ENCODE measurements at places on chromosomes 16 and 17. TPM values are rescaled to one million over a fixed set of nuclear protein-coding genes. Genes with fewer than 3 reads are reported as not detected.

- H3K4me1 ChIP-seq = peaks cover 51% of the 10 kb centered on the region
- no peak for DNase-seq
- no peak overlapping the region for H3K27ac ChIP-seq
- no peaks in the 10 kb centered on the region for H3K36me3 ChIP-seq
- no peaks in the 10 kb centered on the region for H3K27me3 ChIP-seq
Observed at GRCh38 chr17:57550668-57551315, 194.3 kb downstream of the CCDC182 start.

DNA sequence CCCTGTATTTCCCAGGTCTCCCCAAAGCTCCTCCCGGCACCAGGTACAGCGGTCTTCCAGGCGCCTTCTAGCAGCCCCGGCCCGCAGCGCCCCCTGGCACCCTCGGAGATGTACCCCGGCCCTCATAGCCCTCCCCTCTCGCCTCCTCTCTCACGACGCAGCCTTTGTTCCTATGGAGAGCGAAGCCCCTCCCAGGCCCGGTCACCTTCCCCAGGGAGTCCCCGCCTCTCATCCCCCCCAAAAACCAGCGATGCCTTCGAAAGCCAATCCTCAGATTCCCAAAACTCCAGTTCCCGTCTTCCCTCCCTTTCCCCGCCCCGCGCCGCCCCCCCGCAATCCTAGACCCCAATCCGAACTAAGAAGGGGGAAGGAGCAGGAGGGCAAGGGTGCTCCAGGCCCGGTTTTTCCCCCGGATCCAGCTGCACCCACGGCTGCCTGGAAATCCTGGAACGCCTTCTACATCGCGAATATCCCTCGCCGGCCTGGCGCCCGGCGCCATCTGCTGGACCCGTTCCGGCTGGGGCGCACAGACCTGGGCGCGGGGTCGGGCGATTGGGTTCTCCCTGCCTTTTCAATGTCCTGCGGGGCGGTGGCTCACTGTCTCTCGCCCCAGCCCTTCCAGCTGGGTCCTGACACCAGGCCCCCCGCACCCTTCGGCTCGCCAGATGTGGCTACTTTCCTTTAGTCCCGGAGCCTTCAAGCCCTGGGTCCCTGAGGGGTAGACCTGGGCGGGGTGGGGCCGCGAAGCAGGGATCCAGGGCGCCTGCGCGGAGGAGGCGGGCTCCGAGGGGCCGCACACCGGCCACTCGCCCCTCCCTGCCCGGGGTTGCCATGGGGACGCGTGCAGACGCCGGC is at the start of gene DNAH2:
DNAH2 (plus strand) TSS at position 844 of the 855 bp plus-strand sequence. CDS start 1,991 bp downstream, outside the sequence.
- DNase-seq = peak; percentile 84
- peaks cover 14% of the 10 kb centered on the region for H3K4me1 ChIP-seq
- no peak within 1 kb of the TSS for H3K4me3 ChIP-seq
- no peak within 1 kb of the TSS for H3K27ac ChIP-seq

DNA sequence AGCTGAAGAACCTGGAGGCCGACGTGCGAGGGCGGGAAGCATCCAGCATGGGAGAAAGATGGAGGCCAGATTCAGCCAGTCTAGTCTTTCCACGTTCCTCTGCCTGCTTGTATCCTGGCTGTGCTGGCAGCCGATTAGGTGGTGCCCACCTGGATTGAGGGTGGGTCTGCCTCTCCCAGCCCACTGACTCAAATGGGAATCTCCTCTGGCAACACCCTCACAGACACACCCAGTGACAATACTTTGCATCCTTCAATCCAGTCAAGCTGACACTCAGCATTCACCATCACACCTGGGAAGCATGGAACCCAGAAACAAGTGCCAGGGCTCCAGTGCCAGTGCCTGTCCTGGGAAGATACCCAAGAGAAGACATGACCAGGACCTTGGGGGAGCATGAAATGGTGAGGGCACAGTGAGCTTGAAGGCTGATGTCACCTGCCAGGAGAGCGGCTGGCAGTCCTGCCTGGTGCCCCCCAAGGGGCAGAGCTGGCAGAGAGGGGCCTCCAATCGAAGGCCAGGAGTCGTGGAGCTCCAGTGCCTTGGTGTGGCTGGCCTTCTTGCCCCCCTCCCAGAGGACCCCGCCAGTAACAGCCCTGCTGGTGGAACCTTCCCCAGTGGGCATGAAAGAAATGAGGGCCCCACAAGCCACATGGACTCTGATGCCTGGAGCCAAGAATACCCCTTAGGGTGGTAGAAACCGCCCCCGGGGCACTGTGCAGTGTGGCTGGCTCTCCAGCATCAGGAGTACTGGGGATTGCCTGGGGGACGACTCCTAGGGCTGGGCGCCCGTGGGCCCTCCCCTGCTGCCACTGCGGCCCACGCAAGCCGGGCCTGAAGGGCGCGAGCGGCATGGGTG is 643 bp upstream of the NPB start:
- H3K4me3 ChIP-seq = no peak overlapping the region
- peaks cover 4% of the 10 kb centered on the region for H3K27me3 ChIP-seq
- H3K27ac ChIP-seq = no peak overlapping the region
- no peaks in the 10 kb centered on the region for H3K36me3 ChIP-seq
- peaks cover 14% of the 10 kb centered on the region for H3K4me1 ChIP-seq

- no peak overlapping the region for H3K4me3 ChIP-seq
- no peak for DNase-seq
Observed at GRCh38 chr16:53142823-53143568, 88.2 kb downstream of the CHD9 start.

GRCh38 chr16:85605912-85606841 is 6.9 kb upstream of the GSE1 start:
- H3K4me1 ChIP-seq = peaks cover 19% of the 10 kb centered on the region
- no peak overlapping the region for H3K27ac ChIP-seq
- no peak for DNase-seq

DNA sequence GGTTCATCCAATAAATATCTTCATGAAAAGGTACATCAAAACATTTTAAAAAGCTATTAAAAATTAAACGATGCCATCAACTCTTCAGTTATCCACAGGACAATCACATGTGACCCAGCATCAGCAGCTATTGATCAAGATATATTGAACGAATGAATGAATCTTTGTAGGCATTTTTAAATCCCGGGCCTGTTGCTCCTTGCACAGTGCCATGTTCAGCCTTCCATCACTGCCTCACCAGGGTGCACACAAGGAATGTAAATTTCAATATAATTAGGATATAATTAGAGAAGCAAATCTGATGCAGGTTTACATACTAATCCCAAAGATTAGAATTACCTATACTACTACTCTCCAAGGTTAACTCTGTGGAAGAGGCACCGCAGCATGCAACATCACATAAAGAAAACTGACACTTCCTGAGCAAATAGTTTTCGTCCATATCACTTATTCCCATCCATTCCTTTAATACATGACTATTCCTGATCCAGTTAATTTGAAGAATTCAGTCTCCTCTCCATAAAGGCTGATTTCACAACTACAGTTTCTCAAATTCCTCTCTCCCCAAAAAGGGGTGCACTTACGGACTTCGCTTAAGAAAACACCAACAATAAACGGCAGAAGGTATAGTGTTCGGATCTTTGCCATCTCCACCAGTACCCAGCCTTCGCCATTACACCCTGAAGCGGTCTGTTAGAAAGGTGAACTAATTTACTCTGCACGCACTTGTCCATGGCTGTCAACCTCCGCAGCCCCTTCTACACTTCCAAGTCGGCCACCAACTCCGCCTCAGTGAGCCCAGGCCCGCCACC is 938 bp downstream of the NCOR1 start:
- H3K27ac ChIP-seq = peak overlapping the region; percentile 96
- no peaks in the 10 kb centered on the region for H3K36me3 ChIP-seq
- peak overlapping the region; percentile 93 for H3K4me3 ChIP-seq
- peaks cover 18% of the 10 kb centered on the region for H3K4me1 ChIP-seq

DNA sequence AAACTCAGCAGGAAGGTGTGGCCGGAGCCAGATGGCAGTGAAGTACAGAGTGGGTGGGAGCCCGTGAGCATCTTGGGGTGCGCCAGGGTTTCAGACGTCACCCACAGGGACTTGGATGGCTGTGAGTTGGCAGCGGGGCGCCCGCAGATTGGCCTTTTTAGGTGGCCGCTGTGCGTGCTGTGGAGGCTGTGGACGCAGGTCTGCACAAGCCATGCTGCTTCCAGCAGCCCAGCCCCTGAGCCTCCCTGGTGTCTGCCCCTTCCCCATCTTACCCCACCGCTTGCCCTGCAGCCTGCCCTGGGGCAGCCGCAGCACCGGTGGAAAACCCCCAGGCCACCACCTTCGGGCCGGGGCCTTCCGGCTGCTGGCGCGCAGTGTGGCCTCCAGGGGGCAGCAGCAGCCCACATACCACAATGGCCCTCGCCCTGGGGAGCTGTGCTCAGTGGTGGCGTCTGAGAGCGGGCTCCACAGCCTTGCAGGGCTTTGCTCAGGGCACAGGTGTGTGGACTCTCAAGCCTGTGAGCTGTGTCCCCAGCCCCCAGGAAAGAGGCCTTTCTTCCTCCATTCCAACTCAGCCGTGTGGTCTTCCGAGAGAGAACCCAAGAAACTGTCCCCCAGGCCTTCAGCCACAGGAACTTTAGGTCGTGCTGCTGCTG is 11.8 kb downstream of the ENDOV start:
- DNase-seq = peak; percentile 83
- no peak overlapping the region for H3K4me3 ChIP-seq
- no peaks in the 10 kb centered on the region for H3K36me3 ChIP-seq

- no peaks in the 10 kb centered on the region for H3K27me3 ChIP-seq
- H3K4me1 ChIP-seq = no peaks in the 10 kb centered on the region
- H3K36me3 ChIP-seq = no peaks in the 10 kb centered on the region
- no peak overlapping the region for H3K27ac ChIP-seq
- H3K4me3 ChIP-seq = no peak overlapping the region
- no peak for DNase-seq
Observed at GRCh38 chr17:78449983-78450595, 71.6 kb downstream of the PGS1 start.

GRCh38 chr17:37168731-37169353 is 206.9 kb upstream of the C17orf78 start:
- no peaks in the 10 kb centered on the region for H3K4me1 ChIP-seq
- no peak overlapping the region for H3K4me3 ChIP-seq
- H3K27ac ChIP-seq = no peak overlapping the region
- no peaks in the 10 kb centered on the region for H3K27me3 ChIP-seq
- no peaks in the 10 kb centered on the region for H3K36me3 ChIP-seq

- no peaks in the 10 kb centered on the region for H3K36me3 ChIP-seq
- no peak for DNase-seq
- H3K4me3 ChIP-seq = no peak overlapping the region
- no peak overlapping the region for H3K27ac ChIP-seq
- peaks cover 10% of the 10 kb centered on the region for H3K4me1 ChIP-seq
Observed at GRCh38 chr16:67868290-67868689, 4.6 kb upstream of the EDC4 start.

DNA sequence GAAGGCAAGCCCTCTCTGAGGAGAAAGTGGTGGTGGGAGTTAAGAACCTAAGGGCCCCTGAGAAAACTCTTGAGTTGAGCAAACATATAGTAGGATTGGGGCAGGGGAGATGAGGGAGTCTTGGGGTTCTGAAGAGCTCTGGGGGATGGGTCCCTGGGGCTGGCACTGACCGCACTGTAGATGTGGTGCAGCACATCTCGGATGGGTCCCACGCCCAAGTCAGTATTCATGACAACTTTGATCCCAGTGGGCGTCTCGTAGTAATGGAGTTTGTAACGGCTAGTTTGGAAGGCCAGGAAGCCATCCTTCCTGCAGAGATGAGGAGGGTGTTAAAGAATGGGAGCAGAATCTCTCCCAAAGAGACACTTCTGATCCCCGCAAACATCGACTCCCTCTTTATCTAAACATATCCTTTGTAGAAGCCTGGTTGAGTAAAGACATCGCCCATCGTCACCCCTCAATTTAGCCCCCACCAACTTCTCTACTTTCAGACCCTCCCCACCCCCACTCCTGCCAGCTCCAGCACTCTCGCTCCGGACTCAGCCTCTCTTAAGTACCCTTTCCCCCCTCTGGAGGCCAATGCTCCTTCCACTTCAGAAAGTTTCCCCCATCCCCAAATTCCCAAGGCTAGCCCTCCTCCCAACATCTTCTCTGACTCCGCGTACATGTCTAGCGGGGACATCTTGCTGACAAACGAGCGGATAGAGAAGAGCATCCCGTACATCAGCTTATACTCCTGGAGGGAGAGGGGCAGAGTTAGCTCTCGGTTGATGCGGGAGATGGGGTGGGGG is 710 bp downstream of the TRAPPC1 start:
- H3K4me3 ChIP-seq = peak overlapping the region; percentile 80
- H3K36me3 ChIP-seq = no peaks in the 10 kb centered on the region
- peaks cover 19% of the 10 kb centered on the region for H3K4me1 ChIP-seq
- no peaks in the 10 kb centered on the region for H3K27me3 ChIP-seq

DNA sequence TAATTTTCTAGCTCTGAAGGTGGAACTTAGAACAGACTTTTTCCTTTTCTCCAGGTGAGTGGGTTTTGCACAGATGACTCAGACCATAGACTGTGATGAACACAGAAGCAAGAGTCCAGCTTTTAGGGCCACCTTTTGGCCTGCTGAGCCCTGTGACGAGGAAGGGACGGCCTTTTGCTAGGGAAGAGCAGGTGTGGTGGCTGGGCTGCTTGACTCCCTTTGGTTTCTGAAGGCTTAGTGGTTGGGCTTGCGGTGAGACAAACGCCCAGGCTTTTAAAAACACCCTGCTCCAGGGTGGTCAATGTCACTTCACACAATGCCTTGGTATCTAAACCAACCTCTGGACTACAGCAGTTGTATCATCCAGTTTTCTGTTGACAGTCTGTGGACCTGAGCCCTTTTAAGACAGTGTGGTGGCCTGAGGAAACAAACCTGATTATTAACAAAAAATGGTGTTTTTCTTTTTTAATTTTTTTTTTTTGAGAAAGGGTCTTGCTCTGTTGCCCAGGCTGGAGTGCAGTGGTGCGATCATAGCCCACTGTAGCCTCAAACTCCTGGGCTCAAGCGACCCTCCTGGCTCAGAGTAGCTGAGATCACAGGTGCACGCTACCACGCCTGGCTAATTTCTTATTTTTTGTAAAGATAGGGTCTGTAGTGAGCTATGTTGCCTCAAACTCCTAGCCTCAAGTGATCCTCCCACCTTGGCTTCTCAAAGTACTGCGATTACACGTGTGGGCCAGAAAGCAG is 134.0 kb downstream of the SNX29 start:
- H3K27me3 ChIP-seq = no peaks in the 10 kb centered on the region
- no peak overlapping the region for H3K27ac ChIP-seq
- DNase-seq = no peak
- H3K36me3 ChIP-seq = no peaks in the 10 kb centered on the region
- no peak overlapping the region for H3K4me3 ChIP-seq

Gene TSNAXIP1
- total RNA-seq = 1.8 TPM

Gene ABI3
- total RNA-seq = 17.6 TPM

Gene RHBDL3
- 1.7 TPM for total RNA-seq

Gene WNT9B
- total RNA-seq = 1.1 TPM

Gene C17orf113
- total RNA-seq = 0.32 TPM

Gene CCL1
- not detected for total RNA-seq

All from adrenal gland (tissue), 19 donors.